ENCODE measurements at places on chromosomes 11 and 22.
A peak's percentile ranks its signal among the peaks of the same experiment; 100 is the strongest.

GRCh38 chr11:105821372-105821771 is 200.7 kb downstream of the MSANTD4 start:
- no peak for DNase-seq

DNA sequence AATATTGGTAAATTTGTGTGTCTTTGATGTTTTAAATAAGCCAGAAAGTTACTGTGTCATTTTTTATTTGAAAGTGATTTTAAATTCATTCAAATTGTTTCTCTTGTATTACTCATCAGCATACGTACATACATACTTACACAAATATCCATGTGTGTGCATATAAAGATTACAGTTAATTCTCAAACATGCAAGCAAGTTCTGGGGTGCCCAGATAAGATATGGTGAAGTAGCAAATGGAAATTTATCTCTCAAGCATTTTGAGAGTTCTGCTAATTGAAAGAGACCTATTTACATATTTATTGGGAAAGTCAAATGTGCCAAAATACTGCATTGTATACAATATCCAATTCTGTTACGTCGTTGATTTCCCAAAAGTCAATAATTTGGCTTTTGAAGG is 1024.0 kb upstream of the CNTN5 start:
- DNase-seq = no peak

DNA sequence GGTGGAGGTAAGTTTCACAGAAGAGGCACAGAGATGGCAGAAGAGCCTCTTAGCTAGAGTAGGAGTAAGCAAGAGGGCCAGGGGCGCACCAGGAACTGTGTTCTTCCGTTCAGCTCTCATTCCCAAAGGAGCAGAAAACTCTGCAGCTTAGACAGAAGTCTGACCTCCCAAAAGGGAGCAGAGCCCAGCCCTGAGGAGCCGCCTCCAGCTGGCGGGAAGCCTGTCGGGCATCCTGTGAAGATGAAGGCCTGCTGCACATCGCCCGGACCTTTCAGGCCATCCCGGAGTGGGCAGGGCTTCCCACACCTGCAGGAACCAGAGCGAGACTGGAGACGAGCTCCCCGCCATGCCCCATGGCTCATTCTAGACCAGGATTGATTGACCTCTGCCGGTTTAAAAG is 1102.8 kb downstream of the BRD1 start:
- DNase-seq = no peak

GRCh38 chr11:99238401-99238800 is 217.7 kb downstream of the CNTN5 start:
- DNase-seq = no peak

DNA sequence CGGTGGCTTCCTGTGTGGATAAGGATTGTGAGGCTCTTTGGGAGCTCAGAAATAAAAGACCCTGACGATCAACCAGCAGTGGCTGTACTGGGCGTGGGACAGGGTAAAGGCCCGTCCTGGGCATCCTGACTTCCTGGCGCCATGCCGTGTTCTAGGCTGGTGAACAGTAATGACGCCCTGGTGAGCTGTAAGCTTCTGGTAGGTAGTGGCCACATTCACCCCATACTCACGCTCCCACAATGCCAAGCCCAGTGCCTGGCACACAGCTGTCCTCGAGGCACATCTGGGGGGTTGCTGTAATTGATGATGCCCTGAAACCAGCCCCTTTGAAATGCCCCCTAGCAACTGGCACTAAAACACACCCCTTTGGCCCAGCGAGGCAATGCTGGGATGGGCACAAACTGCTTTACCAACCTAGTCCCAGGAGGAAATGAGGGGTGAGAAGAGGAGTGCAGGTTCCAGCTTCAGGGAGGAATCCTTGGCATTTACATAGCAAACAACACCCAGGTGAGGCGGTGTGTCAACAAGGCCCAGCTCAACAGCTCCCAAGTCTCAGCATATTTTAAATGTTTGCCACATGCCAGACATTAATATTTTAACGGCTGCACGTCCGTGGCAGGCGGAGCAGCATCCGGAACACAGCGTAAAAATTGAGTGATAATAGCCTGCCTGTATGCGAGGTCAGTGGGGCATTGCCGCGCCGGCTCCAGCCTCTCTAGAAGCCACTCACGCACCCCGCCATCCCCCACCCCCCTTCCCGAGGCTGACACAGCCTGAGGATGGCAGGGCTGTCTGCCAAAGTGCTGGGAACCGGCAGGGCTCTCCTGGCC is 79.3 kb downstream of the DSCAML1 start:
- DNase-seq = no peak

GRCh38 chr22:49702068-49702397 is 125.6 kb downstream of the BRD1 start:
- no peak for DNase-seq

DNA sequence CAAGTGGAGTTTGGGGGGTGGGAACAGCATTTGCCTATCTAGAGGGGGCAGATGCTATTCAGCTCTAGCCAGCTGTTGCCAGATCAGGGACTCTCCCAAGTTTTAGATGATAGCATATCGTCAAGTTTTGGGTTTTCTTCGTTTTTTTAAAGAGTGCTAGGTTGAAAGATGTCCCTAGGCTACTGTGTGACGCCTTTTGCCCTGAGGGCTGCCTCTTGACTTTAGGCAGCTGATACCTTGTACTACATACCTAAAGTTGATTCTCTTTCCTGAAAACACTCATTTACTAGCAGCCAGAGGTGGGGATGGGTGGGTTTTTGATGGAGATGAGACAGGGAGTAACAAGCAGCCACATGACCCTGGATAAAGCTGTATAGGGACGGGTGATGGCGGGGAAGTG is 87.1 kb downstream of the ABTB2 start:
- no peak for DNase-seq

- DNase-seq = no peak
Measured at GRCh38 chr11:66112601-66113499, 42.8 kb downstream of the PACS1 start.

GRCh38 chr11:134561331-134561720 is 149.3 kb upstream of the B3GAT1 start:
- no peak for DNase-seq

GRCh38 chr22:19648419-19648929 is 65.8 kb upstream of the SEPTIN5 start:
- no peak for DNase-seq

DNA sequence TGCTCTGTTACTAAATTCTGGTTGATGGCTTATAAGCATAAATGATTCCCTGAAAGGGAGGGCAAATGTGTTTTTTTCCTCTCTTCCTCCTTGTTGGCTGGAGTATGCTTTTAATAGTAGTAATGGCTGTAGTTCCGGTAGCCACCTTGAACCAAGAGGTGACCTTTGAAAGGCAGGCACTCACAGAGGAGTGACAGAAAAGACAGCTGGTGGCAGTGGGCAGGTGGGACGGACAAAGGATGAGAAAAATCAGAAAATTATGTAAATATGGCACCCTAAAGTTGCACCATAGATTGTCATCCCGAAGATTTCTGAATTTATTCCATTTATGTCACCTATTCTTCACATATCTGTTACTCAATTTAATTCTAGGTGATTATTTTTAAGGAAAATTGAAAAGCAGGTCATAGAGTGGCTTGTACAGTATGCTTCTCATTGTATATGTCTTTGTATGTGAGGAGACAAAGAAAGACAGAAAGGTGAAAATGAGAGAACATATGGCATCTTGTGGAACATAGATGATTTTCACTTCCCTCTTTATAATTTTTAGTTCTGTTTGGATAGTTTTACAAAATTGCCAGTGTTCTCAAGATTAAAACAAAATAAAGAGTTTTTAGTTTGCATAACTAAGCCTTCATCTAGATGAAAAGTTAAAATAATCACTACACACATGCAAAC is 17.0 kb downstream of the CASP12 start:
- DNase-seq = no peak

DNA sequence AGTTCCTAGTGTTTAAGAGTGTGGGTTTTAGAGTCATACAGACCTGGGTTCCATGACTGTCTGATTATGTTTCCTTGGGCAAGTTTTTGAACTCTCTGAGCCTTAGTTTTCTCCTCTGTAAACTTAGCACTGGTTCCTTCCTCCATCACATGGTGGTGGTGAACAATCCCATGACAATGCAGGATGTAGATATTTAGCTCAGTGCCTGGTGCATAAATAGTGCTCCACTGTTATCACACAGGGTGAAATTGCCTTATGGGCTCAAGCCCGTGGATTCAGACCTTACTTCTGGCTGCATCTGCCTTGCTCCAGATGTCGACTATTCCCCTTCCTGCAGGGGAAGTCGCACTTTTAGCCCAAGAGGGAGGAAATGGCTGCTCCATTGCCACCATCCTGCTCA is 62.7 kb downstream of the LDLRAD3 start:
- no peak for DNase-seq

DNA sequence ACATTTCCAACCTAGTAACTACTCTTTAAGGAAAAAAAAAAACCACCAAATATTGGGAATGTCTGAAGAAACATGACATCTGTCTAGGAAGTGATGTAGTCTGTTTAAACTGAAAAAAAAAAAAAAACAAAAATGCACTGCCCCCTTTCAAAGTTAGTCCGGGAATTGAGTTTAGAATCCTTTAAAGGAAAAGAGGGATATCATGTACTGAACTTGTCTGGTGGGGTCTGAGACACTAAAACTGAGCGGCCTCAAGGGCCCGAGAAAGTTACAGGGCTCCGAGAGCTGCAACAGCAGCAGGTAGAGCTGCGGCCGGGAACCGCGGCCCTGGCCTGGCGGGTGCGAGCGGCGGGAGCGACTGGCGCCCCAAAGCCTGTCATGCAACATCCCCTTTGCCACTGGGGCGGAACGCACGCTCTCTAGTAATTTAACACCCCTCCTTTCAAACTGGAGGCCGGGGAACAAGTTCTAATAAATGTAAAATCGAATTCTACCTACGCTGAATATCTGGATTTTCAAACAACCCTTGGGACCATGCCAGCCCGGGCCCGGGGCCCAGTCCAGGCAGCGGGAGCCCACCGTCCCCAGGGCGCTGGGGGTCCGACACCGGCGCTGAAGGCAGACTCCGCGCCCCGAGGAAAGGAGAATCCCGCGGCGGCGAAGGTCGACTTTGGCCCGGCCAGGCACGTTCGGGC is 736 bp downstream of the RDX start:
- peak; percentile 69 for DNase-seq

- no peak for DNase-seq
Measured at GRCh38 chr11:32918427-32918826, 25.8 kb downstream of the QSER1 start.

- no peak for DNase-seq
Measured at GRCh38 chr11:75101424-75102128, 4.9 kb upstream of the OR2AT4 start.

DNA sequence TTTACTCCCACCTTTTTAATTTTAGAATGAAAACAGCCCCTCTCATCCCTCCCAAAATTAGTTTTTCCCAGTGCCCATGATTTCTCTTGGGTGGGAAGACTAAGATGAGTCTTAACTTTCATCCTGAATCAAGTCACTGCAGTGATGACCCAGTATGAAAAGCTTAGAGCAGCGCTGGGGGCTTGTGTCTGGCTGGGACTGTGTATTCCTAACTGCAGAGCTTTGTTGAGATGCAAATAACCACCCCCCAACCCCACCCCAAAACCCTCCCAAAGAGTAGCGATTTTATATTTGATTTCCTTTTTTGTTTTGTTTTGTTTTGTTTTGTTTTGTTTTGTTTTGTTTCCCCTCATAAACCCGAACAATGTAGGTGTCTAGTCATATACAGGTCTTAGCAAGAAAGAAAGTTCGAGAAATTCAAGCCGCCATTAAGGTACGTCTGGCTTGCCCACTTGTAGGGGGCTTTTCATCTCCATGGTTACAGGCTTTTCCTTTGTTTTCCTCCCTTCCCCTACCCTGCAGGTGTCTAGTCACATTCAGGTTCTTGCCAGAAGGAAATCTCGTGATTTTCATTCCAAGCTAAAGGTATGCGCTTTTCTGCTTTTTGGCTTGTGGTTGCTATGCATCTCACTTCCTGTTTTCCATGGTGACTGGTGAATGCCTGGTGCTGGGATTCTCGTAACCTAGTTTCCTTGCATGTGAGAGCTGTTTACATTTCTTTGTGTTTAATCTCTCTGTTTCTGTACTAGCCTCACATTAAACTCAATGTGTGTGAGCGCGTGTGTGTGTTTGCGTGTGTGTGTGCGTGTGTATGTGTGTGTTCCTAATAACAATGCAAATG is 144.6 kb upstream of the RASSF10 start:
- DNase-seq = no peak

DNA sequence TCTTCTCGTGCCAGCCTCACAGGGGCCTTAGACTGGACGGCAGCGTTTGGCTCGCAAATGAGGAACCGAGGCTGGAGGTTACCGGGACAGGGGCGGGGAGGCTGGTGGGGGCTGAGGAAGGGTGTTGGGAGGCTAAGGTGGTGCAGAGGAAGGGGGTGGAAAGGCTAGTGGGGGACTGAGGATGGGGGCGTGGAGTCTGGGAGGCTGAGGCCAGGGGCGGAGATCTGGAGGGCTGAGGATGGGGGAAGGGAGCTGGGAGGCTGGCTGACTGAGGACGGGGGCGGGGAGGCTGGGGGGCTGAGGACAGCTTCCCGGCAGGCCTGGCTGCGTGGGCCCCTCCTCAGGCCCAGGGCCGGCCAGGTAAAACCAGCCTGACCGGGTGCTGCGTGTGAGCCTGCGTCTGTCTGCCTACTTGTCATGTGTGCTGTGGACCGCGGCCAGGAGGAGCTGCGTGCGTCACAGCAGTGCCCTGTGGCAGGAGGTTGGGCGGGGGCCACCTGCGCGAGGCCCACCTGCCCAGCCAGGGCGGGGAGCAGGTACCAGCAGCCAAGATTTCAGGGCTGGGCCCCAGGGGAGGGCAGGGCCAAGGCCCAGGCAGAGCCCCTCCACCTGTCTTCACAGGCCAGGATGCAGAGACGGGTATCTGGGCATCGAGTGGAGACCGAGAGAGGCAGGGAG is 9.4 kb upstream of the PIM3 start:
- DNase-seq = no peak

- DNase-seq = no peak
Measured at GRCh38 chr11:130514316-130514715, 65.9 kb downstream of the ADAMTS15 start.

- peak; percentile 73 for DNase-seq
Measured at GRCh38 chr11:67648140-67648795, 2.3 kb downstream of the ACY3 start.

GRCh38 chr22:28143241-28143865 is 224.3 kb upstream of the PITPNB start:
- DNase-seq = no peak

- DNase-seq = no peak
Measured at GRCh38 chr11:68044898-68045351, 6.1 kb downstream of the TCIRG1 start.

GRCh38 chr11:15704556-15704955 is 589.8 kb downstream of the INSC start:
- DNase-seq = no peak

- no peak for DNase-seq
Measured at GRCh38 chr11:99383648-99384245, 363.0 kb downstream of the CNTN5 start.

GRCh38 chr11:84390441-84391078 is 1104.4 kb upstream of the CCDC90B start:
- DNase-seq = no peak

- no peak for DNase-seq
Measured at GRCh38 chr11:72039031-72039855, 40.5 kb downstream of the IL18BP start.

DNA sequence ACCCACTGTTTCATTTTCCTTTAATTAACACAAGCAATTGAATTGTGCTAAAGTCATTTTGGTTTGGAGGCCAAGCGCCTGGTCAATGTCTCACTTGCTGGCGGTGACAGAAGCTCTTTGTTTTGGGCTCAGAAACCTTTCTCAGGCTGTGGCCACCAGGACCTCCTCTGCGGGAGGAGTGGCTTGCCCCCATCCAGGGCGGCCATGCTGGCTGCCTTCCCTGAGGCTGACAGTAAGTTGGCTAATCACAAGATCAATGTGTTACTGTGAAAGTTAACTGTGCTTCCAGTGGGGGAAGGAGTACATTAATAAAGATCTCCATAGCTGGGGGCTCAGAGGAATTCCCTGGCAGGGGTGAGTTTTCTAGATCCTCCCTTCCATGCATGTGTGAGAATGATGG is 1074.5 kb downstream of the NTM start:
- DNase-seq = no peak

GRCh38 chr11:11992257-11993212 is 15.9 kb downstream of the DKK3 start:
- no peak for DNase-seq

All from CD8-positive, alpha-beta memory T cell (primary cell).